ENCODE measurements at places on chromosomes 6 and 20. TPM values are rescaled to one million over a fixed set of nuclear protein-coding genes. Genes with fewer than 3 reads are reported as not detected.

The ZGPAT gene
- 53.1 TPM for total RNA-seq

The BANF2 gene
- total RNA-seq = not detected

The TNFRSF6B gene
- total RNA-seq = 13.8 TPM

The LAMP5 gene
- not detected for total RNA-seq

The C6orf163 gene
- total RNA-seq = 2.6 TPM

DNA sequence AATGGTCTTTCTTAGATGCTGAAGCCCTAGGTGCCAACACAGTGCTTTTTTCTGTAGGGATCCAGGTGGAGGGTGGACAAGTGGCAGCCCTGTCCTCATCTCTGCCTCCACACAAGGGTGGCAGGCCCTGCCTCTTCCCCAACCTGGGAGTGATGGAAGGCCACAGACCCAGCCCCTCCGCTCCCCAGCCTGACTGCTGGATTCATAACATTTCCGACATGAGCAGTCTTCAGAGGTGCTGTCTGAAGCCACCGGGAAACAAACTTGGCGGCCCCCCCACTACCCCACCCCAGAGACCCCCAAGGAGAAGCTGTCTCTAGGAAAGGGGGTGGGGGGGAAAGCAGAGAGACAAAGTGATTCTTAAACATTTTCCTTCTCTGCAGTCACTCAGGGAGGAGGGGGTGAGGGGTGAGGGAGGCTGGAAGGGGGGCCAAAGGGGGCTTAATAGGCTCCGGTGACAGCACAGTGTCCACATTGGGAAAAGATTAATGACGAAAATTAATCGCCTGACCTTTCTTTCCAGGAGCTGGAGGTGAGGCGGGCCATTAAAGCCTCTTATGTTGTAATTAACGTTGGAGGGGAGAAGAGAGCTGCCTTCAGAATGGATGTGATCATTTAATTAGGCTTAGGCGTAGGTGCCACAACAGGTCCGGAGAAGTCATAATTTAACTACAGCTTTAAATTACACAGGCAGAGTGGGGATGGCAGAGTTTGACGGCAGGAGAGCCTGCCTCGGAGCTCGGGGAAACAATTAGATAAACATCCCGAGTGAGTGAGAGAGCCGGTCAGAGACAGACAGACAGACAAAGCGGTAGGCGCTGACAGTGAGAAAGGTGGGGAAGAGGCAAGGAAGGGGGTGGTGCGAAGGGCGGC lies 76.8 kb upstream of the FOXP4 start:
- no peak for DNase-seq

- no peak for DNase-seq
Measured at GRCh38 chr6:110981202-110981600, 637 bp upstream of the RPF2 start.

- no peak for DNase-seq
Measured at GRCh38 chr20:46688151-46689081, 828 bp downstream of the TP53RK start.

- no peak for DNase-seq
Measured at GRCh38 chr6:38367231-38367630, 272.5 kb downstream of the BTBD9 start.

DNA sequence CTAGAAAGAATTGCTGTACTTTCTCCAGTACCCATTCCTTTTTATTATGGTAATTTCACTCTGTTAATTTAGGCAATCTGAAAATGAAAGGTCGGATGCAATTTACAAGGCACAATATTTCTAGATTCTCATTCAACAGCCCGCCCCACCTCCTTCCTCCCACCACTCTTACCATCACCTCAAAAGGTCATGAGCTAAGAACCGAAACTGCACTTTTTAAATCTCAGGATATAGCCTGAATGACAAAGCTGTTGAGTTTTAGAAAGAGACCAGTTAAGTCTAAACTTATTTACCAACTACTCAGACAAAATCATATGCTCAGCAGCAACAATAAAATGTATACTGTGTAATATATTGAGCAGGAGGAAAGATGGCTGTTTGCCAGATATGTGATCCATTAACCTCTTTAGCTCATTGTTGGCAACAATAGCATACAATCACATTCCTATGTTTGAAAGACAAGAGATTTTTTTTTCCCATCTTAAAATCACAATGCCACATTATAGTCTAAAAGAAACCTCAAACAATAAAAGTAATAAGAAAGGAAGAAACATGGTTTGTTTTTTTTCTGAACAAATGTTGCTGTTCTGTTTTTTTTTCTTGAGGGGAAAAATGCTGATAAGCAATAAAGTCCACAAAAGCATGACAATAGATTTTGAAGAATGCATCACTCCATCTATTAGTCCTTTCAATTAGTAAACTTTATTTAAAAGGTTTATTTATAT lies 1.6 kb upstream of the HS3ST5 start:
- DNase-seq = no peak

DNA sequence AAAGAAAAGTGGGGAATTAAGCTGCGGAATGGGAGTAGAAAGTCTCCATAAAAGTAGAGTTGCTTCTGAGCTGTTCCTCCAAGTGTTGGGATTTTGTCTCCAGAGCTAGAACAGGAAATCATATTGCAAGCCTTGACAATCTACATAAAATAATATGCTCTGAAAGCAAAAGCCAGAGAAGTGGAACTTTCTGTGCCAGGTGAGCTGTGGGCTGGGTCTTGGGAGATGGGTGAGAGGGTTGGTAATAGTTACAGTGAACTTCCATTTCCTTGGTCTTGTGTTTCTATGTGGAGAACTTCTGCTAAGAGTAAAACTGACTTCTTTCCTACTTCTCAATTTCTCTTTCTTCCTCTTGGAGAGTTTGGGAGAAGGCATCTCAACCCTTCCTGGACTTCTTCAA lies 6.3 kb upstream of the HMGN4 start:
- DNase-seq = no peak

DNA sequence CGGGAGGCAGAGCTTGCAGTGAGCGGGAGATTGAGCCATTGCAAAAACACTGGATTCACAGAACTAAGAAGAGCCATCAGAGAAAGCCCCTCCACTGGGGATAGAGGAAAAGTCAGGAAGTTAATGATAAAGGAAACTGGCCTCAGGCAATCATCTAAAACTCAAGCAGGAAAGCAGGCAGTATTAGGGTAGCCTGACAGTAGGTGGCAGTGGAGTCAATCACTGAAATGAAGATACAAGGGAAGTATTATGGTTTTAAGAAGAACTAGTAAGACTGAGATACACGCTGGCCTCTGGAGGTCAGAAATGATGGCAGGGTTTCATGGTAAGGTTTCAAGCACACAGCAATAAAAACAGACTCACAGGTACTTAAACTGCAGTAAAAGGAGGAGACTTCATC lies 578.3 kb downstream of the HACE1 start:
- DNase-seq = no peak

DNA sequence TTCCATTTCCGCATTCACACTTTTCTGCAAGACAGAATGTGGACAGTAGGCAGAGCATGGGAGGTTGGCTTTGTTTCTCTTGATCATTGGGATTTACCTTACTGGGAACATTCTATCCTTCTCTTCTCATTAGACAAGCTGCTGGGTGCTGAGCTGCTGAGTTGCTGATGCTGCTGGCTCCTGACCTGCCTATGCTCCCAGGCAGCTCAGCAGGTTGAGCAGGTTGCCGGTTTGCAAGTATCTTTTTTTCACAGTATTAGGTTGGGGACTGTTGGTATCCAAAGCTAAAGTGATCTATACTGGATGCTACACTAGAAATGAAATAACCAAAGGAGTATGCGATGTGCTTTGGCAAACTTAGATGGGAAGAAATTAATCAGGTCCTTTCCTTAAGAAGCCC lies 23.7 kb upstream of the ADGRF4 start:
- DNase-seq = no peak

All from body of pancreas (tissue), 4 donors.